Fibroblast of gingiva (primary cell): ENCODE measurements at places on chromosomes 11 and 22.

GRCh38 chr11:30653606-30654005 lies 67.5 kb upstream of the MPPED2 start:
- DNase-seq: no peak

DNA sequence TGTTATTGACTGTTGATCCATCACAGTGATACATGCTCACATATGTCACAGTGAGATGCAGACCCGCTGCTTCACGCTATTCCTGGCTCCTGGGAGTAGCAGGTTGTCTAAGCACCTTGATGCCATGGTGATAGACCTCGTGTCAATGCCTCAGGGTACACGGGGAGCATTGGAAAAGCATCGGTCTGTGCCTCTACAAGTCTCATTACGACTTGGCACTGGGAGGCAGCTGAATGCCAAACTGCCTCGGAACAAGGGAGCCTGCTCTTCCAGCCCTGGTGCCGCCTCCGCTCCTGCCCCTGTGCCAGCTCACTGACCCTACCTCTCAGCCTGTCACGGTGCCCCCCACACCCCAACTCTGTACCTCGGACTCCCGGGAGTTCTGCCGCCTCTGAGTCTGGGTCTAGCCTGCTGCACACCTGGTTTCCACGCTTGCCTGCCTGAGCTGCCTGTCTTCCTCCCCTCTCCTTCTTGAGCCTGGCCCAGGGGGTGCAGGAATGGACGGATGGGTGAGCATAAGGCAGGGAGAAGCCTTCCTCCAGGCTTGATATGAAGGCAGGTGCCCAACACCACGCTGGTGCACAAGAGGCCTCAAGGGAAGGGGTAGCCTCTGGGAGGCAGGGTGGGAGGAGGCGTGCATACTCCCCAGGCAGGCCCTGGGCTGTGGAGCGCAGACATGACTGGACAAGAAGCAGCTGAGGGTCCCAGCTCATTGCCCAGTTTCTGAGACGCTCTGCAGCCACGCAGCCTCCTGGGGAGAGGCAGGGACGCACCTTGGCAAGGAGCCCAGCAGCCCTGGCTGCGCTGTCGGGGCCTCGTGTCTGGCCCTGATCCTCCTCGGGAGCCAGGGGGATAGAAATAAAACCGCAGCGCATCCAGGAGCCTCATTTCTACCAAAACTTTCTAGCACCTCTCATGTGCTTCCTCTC lies 1.8 kb upstream of the NFAM1 start:
- DNase-seq: no peak

GRCh38 chr22:46373921-46374662 lies 38.6 kb downstream of the TRMU start:
- DNase-seq: no peak

DNA sequence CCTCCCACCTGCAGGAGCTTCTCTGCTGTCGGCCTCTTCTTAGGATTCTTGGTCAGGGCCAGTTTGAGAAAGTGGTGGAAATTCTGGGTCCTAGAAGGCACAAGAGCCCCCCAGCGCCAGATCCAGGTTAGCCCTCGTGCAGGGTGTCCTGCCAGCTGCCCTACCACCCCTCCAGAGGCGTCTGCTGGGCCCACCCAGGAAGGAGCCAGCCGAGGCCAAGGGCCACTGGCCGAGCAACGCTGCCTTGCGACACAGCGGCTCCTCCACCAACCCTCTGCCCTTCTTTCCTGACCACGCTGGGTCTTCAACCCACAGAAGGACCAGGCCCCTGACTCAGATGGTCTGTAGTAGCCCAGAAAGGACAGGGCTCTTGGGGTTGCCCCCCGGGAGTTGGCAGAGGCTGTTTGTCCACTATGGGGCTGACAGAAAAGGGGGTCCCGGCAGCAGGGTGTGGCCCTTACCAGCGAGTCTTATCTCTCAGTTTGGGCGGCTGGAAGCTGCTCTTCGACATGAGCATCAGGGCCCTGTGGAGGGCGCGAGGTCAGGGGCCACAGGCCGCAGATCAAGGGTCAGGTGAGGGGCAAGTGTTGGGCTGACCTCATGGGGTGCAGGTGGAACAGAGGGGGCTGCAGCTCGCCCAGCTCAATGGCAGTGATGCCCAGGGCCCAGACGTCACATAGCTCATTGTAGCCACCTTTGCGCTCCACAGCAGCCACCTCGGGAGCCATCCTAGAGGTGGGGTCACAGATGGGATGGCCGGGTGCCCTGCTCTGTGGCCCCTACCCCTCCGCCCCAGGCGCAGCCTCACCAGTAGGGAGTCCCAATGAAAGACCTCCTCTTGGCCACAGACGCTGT lies 2.5 kb downstream of the MAP4K2 start:
- DNase-seq: no peak

DNA sequence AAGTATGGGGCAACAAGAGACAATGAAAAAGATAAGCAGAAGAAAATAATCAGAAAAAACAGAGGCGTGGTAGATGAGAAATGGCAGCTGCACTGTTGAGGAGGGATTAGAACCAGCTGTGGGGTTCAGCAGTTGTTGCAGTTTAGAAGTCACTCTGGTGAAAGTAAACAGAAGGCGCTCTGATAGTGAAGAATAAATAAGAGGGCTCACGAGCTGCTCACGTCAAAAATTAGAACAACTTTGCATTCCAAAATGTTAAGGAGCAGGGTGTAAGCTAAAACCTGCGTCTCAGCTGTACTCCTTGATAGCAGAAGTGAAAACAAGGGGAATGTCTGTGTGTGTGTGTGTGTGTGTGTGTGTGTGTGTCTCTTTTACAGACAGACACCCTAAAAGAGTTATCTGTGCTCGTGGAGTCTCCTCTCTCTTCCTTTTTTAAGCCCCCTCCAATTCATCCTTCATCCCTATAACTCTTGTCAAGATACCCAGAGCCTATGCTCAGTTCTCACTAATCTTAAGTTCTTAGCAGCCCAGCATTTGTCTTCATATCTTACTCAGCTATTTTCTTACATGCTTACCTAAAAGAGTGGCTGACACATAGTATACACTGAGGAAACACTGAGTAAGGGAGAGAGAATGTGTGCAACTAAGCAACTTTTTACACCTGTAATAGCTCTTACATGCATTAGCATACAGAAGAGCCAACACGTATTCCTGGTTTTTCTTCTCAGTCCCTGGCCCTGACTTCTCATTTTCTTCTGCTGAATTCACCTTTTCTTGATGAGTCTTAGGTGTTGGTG lies 8.9 kb downstream of the TTC17 start:
- DNase-seq: no peak

DNA sequence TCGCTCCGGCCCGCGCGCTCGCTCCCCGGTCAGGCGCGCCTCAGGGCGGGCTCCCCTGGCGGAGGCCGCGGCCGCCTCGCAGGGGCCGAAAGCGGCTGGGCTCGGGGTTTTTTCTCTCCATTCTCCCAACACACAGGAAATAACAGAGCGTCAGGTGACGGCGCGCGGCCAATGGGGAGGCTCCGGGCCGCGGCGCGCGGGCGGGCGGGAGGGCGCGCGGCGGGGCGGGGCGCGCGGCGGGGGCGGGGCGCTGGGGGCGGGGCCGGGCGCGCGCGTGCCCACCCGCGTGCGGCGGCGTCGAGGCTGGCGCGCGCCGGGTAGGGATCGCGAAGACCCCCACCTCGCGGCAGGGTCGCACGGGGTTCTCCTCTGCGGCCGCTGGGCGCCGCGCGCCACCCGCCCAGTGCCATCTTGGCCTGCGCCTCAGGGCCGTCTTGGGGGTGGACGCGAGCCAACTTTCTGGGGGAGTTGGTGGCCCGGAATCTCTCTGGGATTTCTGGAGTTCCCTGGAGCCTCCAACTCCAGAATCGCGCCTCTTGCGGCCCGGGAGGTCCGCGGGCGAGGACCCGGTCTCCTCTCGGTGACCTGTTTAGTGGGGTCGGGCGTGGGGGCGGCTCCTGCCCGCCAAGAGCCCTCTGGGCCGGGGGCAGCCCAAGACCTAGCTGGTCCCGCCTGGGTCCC lies at the start of gene TCF20:
TSS of gene TCF20 (minus strand) at position 144 of the 681 bp plus-strand sequence. CDS start 55,348 bp downstream, outside the sequence.
- peak; percentile 56 for DNase-seq

DNA sequence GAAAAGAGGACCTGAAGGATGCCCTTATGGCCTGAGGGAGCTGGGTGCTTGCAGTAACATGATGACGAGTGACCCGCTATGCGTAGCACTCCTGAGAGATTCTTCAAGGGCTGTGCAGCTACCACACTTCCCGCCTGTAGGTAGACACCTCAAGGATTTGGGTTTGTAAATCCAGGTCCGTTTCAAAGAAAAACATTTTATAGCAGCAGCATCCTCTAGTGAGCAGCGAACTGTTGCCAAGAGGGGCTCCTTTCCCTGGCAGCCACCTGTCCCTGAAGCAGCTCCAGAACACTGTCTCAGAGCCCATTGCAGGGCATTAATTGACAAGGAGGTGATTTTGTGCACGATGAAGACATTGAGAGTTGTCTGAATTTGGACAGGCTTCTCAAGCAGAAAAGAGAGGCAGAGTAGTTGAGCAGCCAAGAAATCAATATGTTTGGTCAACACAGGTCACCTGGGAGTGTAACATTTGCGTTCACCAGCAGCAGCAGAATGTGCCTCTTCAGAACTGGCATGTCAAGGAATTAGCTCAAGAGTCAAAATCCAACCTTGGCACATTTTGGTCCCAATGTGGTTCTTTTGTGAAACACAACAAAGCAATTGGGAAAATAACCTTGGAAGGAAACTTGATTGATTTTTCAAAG lies 209.8 kb upstream of the MTNR1B start:
- DNase-seq: no peak

DNA sequence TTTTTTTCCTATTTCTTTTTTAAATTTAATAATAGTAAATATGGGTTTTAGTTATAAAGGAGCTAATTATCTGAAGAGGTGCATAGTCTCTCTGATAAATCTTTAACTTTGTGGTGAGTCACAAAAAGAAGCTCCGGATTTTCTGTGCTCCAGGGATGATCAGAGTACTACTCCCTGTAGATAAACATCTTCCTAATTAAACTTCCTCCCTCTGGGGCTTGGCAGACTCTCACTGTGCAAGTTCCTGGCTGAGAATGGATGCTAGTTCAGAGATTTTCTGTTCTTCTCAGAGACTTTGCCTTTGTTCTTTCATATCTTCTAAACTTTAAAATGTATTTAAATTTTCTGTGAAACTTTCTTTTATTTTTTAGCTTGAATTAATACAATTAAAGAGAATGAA lies at the start of gene OR10G7:
TSS of gene OR10G7 (minus strand) at position 72 of the 400 bp plus-strand sequence. CDS start 2,324 bp downstream, outside the sequence.
- no peak for DNase-seq

DNA sequence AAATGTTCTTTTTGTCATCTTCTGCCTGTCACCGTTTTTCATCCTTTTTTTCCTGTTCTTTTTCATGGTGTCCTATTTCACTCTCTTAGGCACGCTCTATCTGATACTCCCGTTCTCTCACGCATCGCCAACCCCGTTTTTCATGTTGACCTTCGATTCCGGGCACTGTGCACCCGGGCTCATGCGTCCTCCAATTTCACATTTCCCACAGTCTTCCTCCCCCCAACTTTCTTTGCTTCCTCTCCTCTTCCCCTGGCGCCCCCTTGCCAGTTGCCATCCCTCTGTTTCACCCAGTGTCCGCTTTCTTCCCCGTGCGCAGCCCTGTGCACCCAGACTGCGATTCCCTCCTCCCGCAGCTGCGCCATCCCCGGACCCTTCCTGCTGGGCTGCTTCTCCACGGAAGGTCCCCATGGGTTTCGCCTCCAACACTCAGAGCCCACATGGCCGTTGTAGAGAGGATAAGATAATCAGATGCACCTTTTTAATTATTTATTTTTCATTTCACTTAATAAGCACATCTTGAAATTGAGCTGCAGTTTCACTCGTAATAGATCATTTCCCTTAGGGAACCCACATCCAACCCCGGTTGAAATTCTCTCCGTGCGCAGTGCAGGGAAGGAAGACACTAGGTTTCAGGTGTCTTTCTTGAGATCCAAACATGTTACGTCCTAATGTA lies 791.1 kb downstream of the NTM start:
- no peak for DNase-seq

DNA sequence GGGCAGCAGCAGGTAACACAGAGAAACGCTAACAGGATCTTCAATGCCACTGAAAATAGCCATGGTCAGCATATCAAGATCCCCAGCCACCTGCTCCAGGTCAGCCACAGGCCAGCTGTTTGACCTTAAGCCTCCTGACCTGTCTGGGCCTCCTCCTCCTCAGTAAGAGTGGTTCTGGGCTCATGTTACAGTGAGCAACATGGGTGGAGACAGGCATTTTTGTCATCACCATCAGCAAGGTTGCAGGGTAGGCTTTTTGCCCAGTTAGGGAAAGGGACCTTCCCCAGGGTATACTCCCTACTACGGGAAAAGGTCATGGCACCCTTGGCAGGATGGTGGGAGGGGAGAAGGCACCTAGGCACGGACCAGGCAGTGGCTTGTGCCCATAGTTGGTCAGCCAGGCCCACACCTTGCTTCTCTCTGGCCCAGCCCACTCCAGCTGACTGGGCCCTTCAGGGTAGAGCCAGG lies 131.8 kb upstream of the PARVA start:
- no peak for DNase-seq

DNA sequence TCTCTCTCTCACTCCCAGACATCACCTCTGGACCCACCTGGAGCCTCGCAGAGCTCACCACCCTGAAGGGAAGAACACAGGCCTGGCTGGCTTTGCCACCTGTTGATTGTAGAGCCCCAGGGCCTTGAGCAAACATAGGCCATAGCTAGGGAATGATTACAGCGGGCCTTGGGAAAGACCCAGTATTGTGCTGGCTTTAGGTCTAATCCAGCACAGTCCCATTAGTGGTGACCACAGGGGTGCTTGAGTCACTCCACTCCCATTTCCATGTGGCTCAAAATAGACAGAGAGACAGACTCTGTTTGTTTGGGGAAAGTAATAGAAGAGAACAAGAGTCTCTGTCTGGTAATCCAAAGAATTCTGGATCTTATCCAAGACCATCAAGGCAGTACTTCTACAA lies 42.7 kb upstream of the FAM181B start:
- DNase-seq: no peak

DNA sequence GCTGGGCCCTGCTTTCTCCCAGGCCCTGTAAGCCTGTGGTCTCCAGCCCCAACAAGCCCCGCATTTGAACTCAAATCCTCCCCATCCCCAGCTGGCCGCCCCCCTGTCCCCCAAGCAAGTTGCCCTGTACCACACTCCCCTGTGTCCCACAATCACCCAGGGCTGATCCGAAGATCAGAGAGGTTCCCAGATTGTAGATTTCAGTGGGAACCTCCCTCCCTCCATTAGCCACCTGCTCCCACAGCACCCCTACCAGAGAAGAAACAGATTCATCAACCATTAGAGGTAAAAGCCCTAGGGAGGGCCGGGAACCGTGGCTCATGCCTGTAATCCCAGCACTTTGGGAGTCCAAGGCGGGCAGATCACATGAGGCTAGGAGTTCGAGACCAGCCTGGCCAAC lies 107.5 kb downstream of the FEZ1 start:
- DNase-seq: no peak
